ENCODE measurements at places on chromosomes 12 and 14.
A peak's percentile ranks its signal among the peaks of the same experiment; 100 is the strongest.

DNA sequence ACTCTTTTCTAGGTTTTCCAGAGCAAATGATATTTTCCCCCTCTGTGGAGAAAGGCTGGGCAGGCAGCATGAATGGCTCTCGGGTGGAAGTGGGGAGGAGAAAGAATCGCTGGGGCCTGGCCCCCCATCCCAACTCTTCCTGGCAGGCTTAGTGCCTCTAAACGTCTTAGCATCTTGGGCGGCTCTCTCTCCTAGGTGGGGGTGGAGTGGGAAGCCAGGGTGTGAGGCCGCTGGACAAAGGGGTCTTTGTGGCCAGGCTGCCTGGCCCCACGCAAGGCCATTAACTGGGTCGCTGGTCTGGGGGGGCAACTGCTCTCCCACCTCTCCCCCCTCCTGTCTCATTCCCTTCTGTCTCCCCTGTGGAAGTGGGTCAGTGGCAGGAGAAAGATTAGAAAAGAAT is 4.7 kb downstream of the LRP1-AS start:
- no peak for DNase-seq

GRCh38 chr12:93582351-93582750 is 9.9 kb downstream of the SOCS2 start:
- DNase-seq, result no peak

DNA sequence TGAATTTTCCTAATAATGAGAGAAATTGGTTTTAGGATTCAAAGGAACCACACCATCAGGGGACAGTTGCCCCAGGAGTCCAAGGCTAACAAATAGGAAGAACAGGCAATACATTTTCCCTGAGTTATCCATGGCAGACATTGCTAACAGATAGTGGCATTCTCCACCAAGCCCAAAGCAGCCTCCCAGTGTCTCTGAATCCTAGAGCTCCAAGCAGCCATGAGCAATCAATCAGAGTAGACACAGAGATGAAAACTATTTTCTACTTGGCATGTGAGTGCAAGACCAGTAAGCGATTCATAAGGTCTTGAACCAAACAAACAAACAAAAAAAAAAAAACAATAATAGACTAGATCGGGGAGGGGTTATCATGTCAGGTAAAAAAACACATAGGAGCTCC is 515.7 kb downstream of the MED13L start:
- DNase-seq, result no peak

GRCh38 chr12:8018666-8019581 is 13.6 kb upstream of the FOXJ2 start:
- no peak for DNase-seq

GRCh38 chr14:103136388-103137271 is 13.4 kb downstream of the TNFAIP2 start:
- peak; percentile 60 for DNase-seq

DNA sequence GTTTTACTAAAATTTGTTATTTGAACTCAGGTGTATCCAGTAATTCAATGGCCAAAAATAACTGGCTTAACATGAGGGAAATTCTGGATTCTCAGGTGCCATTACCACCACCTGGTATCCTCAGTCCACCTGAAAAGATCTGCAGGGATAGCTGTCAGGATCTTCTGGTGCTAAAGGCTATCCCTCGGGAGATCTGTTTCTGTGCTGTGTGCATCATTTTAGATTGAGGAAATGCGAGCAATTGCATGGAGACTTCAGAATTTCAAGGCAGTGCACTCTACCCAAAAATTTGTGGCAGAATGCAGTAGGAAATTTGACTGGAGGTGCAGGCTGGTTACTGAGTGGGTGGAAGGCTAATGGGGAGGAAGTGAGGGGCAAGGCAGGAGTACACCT is 26.4 kb downstream of the ZCCHC8 start:
- no peak for DNase-seq

DNA sequence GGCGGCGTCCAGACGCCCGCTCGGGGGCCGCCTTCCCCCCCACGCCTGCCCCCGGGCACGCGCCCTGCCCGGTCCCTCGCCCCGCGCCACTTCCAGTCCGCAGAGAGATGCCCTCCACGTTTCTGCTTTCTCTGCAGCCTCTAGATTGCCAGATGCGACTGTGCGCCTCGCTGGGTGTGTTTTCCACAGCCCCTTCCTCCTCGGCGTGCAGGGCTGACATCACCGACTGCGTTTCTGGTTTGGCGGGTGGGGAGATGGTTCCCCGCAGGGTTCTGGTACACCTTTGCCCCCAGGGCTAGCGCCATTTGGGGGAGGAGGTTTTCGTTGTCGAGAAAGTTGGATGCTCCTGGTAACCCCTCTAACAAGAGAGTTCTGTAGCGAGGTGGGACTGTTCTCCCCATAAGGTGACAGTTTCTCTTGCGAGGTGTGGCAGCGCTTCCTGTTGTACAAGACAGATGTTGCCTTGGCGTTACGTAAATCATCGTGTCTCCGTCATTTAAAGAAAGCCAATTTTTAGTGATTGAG is 1.5 kb downstream of the CALM1 start:
- no peak for DNase-seq

DNA sequence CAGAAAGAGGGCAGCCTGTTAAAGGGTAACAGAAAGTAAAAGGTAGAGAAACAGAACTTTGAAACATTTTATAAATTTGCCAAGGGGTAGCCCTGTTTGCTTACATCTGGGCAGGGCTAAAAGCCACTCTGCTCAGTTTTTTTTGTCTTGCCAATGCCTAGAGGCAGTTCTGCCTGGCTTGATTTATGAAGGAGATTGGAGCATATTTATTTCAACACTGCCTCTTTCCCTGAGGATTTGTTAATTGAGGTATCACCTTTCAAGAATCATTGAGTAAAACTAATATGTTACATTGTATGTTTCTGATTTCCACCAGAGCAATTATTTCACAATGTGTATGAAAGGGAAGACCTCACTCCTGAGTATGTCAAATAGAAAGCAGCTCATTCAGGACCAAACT is 160.8 kb downstream of the GXYLT1 start:
- DNase-seq, result peak; percentile 68

DNA sequence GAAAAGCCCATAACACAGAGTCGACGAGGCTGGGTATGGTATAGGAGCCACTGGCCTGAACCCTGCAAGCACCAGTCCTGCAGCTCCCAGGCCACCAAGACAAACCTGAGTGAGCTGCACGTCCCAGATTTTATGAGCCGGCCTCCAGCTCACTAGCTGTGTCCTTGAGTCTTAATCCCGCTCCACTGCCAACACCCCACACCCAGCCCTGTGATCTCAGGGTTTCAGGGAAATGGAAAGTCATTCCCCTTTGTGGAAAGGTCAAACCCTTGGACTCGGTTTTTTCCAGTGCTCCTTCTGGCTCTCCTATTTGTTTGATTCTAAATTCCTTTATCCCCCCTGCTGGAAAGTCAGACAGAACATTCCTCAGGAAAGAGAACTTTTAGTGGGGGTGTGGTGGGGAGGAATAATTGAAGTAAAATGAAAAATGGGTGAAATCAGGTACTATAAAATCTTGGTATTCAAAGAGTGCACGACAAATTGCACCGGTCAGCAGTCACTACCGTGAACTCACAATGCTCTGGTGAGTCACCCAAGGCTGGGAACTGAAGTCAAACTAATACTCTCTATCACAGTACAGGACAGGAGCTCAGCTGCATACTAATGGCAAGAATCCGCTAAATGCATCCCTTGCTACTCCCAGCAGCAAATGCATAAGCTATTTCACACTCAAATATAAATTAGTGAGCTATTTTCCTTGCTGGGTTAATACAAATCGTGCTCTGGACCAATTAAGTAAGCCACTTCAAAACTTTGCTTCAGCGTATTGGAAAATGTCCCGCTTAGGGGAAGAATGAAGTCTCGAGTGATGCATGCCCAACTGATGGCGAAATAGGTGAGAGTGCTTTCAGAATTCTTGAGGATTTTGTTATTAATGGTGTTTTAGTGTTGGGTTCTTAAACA is 9.0 kb downstream of the PITPNM2 start:
- peak; percentile 96 for DNase-seq

DNA sequence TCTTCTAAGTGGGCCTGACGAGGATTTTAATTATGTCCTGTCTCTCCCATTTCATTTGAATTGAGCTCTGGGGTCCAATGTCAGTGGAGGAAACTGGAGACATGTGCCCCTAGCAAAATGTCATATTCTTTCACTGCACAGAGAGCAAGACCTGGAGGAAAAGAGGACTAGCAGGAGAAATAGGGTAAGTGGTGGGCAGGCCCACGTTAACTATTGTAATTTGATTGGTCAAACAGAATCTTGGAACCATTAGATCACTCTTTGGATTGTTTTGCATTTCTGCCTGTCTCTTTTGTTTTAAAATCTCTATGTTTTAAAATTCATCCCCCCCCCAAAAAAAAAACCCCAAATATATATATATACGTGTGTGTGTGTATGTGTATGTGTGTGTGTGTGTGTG is 113.9 kb upstream of the PELI2 start:
- DNase-seq, result no peak

GRCh38 chr12:39764944-39765560 is 145.4 kb upstream of the ABCD2 start:
- peak; percentile 55 for DNase-seq
